ENCODE measurements at places on chromosomes 4 and X.

DNA sequence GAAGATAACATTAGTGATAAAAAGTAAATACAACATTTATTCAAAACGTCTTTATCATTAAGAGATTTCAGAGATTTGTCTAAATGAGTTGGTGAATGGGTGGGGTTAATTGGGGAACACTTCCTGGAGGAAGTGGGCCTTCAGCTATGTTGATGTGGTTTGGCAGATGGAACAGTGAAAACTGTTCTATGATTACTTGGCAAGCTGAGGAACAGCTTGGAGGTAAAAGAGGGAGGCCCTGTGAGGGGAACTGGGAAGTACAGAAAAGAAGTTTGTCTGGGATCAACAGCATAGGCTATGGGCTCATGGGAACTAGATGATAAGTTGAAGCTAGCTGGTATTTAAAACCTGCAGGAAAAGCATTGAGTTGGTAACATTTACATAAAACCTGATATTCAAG lies 26.0 kb downstream of the OCRL start:
- DNase-seq = peak; percentile 46

DNA sequence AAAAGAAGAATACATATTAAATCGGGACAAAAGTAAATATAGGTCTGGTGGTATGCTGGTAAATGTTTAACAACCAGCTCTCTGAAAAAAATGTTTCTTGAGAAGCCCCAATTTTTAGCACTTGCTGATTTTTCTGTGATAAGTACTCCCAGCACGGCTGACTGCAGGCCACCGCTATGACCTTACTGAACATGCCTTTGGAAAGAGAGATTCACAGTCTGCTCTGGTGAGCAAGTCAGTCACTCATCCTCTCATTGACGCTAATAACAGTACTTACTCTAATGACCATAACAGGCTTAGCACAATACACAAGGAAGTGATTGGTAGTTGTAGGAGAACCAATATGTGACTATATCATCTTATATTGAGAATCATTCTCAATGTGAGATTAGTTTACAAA lies 98.9 kb upstream of the BLTP1 start:
- DNase-seq = no peak

DNA sequence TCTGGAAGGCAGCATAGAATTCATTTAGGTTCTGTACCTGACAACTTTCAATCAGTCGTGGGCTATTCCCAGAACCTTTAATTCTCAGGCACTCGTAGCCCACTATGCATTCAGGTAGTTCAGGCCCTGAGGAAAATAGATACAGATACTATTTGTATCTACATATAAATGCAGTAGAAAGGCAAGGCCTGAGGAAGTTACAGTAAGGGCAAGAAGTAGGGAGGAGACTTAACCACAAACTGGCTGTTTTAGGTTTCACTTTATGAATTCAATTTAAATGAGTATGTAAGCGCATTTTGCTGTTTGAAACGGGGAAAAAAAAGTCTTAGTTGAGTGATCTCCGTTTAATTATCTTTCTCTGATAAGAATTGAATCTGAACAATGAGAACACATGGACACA lies 529.4 kb upstream of the ATOH1 start:
- no peak for DNase-seq

DNA sequence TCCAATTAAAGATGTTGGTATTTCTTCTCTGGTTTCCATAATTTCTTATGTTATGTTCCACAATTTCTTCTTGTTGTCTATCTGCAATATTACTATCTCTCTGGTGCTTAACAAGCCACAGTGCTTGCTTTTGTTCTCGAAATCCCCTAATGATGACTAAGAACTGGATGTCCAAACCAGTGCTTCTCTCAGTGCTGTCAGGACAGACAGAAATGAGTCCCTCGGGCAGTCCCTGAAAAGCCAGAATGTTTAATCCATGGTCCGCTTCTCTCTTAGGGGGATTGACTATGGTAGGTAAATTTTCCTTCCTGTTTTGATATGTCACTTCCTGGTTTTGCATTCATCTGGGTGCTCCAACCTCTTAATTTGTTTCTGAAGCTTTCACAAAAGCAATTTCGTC lies 321.6 kb upstream of the PCDH10 start:
- no peak for DNase-seq

DNA sequence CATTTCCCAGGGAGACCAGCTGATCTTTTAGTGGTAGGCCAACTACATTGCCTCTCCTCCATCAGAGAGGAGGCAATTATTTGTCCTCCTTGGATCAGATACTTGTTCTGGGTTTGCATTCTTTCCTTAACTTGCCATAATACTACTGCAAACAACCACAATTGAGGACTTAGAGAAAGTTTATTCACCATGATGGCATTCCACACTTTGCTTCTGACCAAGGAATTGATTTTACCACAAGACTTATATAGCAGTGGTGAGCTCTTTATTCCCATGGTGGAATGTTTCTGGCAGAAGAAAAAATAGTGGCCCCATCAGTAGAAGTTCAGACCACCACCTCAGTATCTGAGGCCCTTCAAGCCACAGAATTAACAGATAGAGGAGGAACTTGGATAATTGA lies 123.9 kb upstream of the PPP3CA start:
- DNase-seq = no peak

- no peak for DNase-seq
Measured at GRCh38 chr4:113112338-113112978, 63.0 kb downstream of the ANK2 start.

DNA sequence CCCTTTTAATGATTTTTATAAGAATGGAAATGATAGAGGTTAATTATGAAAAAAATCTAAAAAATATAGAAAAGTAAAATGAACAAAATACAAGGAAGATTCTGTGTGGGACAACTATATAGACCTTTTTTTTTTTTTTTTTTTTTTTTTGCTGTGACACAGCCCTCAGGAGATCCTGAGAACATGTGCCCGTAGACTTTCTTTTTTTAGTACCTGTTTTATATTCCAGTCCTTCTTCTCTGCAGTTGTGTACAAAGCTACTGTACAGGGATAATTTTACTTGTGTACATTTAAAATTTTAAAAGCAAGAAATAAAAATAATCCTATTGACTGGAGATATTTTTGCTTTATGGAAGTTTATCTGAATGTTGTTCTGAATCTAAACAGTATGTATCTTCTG lies 85.5 kb downstream of the KDM6A start:
- DNase-seq = no peak

DNA sequence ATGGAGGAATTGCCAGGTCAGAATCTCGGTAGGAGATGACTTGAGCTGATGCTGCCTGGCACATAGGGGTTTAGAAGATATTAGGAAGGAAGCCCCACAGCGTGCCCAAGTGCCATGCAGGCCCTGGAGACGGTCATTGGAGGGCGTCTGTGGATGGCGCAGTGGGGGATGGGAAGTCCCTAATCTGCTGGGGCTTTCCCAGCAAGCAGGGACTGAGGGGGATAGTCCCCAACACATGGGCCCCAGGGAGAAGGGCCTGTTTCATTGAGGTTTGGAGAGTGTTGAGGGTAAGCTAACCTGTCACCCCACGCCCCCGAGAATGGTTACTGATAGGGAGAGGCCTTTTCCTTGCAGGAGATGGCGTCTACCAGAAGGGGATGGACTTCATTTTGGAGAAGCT lies 7.8 kb downstream of the TAFAZZIN start:
- DNase-seq = no peak

- peak; percentile 67 for DNase-seq
Measured at GRCh38 chr4:5033281-5033841, 14.1 kb upstream of the CYTL1 start.

DNA sequence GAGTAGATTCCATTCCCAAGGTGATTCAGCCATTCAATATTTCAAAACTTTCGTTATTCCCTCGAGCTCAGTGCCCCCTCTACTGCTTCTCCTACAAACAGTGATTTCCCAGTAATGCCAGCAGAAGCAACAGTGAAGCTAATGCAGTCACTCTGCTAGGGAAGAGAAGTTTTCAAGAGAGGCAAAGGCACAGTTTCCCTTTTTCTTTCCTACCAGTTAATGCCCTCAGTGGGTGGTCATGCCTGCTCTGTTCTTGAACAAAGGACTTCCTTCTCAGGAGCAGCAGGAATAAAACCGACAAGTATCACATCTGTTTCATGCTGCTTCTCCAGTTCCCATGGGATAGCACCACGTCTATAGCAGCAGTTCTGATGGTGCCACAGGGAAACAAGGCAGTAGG lies 317.2 kb downstream of the TENM3 start:
- no peak for DNase-seq

DNA sequence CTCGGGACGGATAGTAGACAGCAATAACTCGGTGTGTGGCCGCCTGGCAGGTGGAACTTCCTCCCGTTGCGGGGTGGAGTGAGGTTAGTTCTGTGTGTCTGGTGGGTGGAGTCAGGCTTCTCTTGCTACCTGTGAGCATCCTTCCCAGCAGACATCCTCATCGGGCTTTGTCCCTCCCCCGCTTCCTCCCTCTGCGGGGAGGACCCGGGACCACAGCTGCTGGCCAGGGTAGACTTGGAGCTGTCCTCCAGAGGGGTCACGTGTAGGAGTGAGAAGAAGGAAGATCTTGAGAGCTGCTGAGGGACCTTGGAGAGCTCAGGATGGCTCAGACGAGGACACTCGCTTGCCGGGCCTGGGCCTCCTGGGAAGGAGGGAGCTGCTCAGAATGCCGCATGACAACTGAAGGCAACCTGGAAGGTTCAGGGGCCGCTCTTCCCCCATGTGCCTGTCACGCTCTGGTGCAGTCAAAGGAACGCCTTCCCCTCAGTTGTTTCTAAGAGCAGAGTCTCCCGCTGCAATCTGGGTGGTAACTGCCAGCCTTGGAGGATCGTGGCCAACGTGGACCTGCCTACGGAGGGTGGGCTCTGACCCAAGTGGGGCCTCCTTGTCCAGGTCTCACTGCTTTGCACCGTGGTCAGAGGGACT lies 5.7 kb upstream of the MSANTD1 start:
- DNase-seq = no peak

GRCh38 chrX:136691028-136691809 lies 43.3 kb downstream of the CD40LG start:
- no peak for DNase-seq

GRCh38 chr4:133524369-133524768 lies 375.3 kb downstream of the PCDH10 start:
- DNase-seq = no peak

GRCh38 chrX:40550066-40550465 lies 30.7 kb upstream of the ATP6AP2 start:
- no peak for DNase-seq

- DNase-seq = no peak
Measured at GRCh38 chr4:182504463-182504862, 261.3 kb downstream of the TENM3 start.

GRCh38 chr4:132504438-132504837 lies 644.7 kb upstream of the PCDH10 start:
- DNase-seq = no peak

GRCh38 chr4:34170946-34171345 lies 2073.4 kb downstream of the ARAP2 start:
- DNase-seq = no peak

DNA sequence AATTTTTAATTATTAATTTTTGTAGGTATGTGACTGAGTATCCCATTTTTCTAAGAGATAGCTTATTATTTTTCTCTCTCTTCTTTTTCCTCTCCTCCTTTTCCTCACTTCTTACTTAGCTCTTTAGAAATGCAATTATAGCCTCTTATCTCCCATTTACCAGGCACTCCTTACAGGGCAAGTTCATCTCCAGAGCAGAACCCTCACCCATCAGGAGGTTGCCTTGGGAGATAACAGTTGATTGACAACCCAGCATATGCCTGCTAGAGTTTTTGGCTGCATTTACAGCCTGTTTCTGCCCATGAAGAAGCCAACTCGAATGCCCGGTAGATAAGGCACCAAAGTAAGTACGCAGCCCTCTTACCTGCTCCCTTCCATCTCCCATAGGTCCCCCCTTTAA lies 572.9 kb upstream of the ZFP42 start:
- DNase-seq = no peak

DNA sequence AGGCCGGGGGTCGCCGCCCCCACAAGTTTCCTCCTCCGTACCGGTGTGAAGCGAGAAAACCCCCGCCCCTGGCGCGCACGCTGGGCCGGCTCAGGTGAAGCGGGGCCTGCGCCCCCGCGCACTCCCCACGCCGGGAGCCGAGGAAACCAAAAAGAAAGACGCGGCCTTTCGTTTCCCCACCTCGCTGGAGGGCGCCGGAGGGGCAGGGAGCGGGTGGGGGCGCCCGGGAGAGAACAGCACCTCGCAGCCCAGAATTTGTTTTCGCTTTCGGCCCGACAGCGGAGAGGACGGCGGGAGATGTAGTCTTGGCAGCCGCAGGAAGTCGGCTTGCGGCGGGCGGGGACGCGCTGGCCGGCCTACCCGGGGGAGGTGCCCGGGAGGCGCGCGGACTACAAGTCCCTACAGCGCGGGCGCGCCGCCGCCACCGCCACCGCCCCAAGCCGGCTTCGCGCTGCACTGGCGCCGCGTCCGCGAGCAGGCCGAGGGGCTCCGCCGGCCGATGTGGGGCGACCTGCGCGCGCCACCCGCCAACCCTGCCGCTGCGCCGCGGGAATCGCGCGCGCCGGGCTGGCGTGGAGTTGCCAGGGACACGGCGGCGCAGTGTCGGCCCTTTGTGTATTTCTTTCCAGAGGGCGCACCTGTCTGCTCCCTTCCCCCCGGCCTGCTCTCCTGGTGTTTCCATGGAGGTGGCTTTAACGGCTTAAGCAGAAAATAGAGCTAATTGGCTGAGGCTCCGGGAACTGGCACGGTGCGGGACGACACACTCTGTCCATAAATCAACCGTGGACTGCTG lies at the start of gene OTUD4:
OTUD4 (minus strand) TSS at position 292 of the 793 bp plus-strand sequence. CDS start 616 bp downstream, outside the sequence.
- peak; percentile 96 for DNase-seq

- DNase-seq = no peak
Measured at GRCh38 chrX:107355533-107355932, 93.9 kb upstream of the FRMPD3 start.

- DNase-seq = no peak
Measured at GRCh38 chrX:37000140-37000539, 8.0 kb upstream of the FAM47C start.

DNA sequence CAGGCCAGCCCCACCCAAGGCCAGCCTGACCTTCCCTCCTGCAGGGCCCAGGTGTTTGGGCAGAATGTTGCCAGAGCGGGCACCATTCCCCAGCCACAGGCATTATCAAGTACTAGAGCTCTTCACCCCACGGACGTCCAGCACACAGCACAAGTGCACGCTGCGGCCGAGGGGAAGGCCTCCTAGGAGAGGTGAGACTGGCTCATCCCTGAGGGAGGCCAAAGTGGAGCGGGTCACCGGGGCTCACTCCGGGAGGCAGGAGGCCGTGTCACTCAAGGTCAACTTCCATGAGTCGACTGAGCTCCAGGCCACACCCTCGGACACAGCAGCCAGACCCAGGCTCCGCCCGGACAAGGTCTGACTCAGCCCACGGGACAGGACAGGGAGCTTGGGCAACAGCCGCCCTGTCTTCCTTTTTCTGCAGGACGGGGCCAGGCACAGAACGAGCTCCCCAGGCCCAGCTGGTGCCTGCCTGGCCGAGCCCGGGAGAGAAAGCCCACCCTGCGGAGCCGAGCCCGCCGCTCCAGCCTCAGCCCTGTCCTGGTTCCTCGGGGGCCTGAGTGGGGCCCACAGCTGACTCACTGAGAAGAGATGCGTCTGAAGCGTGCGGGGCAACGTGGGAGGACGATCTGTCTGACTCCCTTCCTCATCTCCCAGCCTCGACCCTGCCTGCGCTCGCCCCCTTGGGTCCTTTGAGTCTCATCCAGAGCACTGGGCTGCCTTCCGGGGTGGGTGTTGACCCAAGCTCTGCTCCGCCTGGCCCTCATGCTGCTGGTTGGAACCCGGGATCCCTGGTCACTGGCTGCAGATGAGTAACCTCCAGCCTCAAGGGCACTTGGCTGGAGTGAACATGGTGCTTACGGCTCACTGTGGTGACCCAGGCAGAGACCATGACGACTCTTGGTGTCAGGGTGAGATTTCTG lies 1.6 kb downstream of the SLC49A3 start:
- peak; percentile 62 for DNase-seq

- DNase-seq = no peak
Measured at GRCh38 chr4:54499308-54500074, 158.3 kb upstream of the KIT start.

- DNase-seq = no peak
Measured at GRCh38 chr4:118801895-118802575, 33.9 kb downstream of the SEC24D start.

All from right forelimb (tissue), 1 donor.